ENCODE measurements at places on chromosomes 7 and 10. TPM values are rescaled to one million over a fixed set of nuclear protein-coding genes. Genes with fewer than 3 reads are reported as not detected.

GRCh38 chr7:146002431-146003078, 114.0 kb upstream of the CNTNAP2 start:
- no peak for DNase-seq

The REPIN1 gene
- 212 TPM for total RNA-seq

The PLOD3 gene
- total RNA-seq, result 98.0 TPM

- no peak for DNase-seq
Measured at GRCh38 chr10:89369156-89370105, 8.4 kb upstream of the IFIT1B start.

The ANKRD2 gene
- total RNA-seq, result not detected

DNA sequence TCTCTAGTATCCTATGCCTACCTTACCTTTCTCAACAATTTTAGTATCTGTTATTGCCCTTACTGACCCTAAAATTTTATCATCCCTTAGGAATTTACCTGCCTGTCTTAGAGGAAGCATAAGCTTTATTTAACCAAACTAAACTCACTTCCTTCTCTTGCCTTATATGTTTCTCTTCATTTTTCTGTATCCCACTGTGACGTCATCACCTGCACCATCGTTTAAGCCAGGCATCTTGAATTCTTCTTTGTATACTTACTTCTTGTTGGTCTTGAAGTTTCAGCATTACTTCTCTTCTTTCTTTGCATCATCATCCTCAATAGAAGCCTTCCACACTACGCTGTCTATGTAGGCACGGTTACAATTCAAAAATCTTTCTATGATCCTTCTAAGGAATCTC, 231.0 kb upstream of the SMIM30 start:
- DNase-seq, result no peak

The DNAJB9 gene
- 10.0 TPM for total RNA-seq

DNA sequence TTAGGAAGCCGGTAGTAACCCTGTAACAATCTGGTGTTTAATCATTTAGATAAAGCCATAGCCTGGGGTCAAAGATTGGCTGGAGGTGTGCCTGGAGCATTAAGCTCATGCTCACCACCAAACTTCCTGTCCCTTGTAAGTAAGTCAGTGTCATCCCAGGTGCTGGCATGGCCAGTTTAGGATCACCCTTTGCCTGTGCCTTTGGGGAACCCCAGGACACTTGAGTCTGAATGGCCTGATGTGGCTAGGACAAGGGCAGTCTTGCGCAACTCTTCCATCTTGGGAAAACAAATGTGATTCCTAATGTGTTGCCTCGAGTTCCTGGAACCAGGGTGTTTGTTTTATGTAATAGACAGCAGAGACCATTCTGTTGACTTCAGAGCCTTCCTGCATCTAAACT, 154.8 kb downstream of the GRK5 start:
- no peak for DNase-seq

The ANK3 gene
- total RNA-seq, result 45.2 TPM

DNA sequence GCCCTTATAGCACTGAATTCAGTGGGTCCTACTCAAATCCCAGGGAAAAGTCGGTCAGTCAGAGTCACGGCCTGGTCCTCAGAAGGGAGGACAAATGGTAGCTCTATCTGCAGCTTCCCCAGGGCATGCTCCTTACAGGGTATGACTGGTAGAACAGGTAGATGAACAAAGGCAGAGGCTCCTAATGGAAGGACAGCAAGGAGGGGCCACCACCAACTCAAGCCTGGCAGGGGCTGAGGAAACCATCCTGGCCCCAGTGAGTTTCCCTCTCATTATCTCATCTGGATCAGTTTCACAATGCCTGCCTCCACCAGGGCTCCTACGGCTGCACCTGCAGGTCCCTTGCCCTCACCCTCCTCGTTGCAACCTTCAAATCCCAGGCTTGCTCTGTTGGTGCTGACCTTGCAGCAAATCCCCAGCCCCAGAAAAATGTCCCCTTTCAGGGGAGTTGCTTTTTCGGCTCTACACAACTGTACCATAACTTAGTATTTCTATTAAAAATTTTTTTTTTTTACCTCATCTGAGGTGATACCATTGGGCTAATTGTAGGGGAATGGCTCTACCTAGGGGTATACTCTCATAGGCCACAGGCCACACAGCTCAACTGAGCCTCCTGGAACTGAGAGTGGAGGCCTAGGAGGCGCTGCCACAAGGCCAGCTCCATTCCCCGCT, 2.4 kb upstream of the MYO1G start:
- DNase-seq, result no peak

GRCh38 chr10:35792291-35792690, 150.2 kb upstream of the FZD8 start:
- DNase-seq, result no peak

- no peak for DNase-seq
Measured at GRCh38 chr7:38492010-38492409, 139.2 kb downstream of the AMPH start.

GRCh38 chr10:7704071-7705016, 1.2 kb downstream of the ITIH2 start:
- DNase-seq, result no peak

DNA sequence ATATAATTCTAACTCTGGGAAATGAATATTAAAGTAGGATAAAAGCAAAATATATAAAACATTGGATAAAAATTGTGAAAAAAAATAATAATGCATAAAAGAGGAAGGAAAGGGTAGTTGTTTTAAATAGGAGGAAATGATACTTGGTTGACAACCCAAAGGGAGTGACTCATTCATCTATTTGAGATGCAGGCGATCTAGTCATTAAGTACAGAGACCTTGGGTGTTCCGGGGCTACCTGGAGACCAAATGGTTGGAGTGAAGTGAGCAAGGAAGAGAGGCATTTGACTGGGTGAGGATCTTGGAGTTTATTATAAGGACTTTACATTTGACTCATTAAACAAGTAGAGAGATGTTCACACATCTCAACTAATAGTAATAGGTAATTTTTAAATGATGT, 111.0 kb downstream of the LRRTM3 start:
- no peak for DNase-seq

DNA sequence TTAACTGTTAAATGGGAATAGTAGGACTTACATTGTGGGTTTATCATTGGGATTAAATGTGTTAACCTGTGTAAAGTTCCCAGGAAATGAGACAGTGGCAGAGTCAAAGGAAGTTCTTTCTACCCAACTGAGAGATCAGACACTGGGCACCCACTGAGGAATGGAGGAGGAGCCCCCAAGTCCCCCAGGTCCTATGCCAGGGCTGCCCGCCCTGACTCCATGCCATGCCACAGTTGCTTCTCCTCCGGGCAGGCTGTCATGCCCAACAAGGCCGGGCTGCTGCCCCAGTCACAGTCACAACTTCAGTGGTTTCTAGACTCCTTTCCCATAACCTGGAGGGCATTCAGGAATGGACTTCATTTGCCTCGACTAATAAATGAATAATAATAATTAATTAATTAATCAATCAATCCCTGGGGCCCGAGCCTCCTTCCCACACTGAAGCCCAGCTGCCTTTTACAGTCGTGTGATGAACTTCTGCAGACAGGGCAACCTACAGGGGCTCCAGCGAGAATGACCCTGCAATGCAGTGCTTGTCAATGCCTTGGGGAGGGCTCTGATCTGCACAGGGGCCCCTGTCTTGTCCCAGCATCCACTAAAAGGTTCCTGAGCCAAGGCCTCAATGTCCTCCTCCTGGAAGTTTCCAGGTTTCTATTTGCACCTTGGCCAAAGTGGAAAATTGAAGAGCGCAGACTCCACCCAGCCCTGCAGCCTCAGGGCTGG, 32.4 kb downstream of the DRGX start:
- no peak for DNase-seq

- no peak for DNase-seq
Measured at GRCh38 chr10:62326176-62326575, 48.0 kb upstream of the ZNF365 start.

GRCh38 chr7:151840088-151840910, 36.6 kb downstream of the PRKAG2 start:
- DNase-seq, result no peak

The BICC1 gene
- 2.5 TPM for total RNA-seq

DNA sequence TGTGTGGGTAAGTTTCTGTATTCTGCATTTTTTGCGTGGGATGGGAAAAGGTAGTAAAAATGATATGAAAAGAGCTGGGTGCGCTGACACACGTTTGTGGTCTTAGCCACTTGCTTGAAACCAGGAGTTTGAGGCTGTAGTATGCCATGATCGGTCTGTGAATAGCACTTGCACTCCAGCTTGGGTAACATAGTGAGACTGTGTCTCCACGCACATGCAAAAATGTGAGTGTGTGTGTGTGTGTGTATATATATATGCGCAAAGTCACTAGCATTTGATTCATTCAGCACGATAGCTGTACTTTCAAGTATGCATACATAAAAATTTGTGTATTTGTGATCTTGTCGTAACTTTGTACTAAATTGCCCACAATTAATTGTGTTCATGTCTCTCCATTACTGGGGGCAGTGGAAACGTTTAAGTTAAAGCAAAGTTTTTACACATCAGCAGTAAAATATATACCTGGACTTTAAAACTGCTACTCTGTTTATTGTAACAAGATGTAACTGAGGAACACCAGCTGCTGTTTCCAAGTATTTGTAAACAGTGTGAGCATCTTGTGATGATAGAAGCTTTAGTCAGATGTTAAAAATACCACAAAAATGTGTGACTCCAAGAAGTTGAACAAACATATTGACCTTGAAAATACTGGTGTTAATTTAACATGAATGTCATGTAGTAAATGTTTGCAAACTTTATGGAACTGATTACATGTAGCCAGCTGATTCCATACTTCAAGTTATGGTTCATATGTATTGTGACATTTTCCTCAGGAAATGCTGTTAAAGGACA, 1.6 kb downstream of the ZRANB1 start:
- no peak for DNase-seq

The EMX2 gene
- total RNA-seq, result 1.1 TPM

DNA sequence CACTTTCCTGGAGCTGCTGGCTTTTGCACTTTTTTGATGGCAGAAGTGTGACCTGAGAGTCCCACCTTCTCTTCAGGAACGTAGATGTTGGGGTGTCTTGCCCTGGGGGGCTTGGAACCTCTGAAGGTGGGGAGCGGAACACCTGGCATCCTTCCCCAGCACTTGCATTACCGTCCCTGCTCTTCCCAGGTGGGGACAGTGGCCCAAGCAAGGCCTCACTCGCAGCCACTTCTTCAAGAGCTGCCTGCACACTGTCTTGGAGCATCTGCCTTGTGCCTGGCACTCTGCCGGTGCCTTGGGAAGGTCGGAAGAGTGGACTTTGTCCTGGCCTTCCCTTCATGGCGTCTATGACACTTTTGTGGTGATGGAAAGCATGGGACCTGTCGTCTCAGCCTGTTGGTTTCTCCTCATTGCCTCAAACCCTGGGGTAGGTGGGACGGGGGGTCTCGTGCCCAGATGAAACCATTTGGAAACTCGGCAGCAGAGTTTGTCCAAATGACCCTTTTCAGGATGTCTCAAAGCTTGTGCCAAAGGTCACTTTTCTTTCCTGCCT, 31.1 kb downstream of the PFKFB3 start:
- DNase-seq, result no peak

The CYP3A7 gene
- not detected for total RNA-seq

- DNase-seq, result peak; percentile 15
Measured at GRCh38 chr7:107725138-107725740, 18.7 kb upstream of the CBLL1 start.

- DNase-seq, result no peak
Measured at GRCh38 chr7:155066417-155066950, 3.6 kb upstream of the HTR5A start.

- peak; percentile 96 for DNase-seq
Measured at GRCh38 chr7:2451171-2452073, 24.8 kb downstream of the GRIFIN start.

DNA sequence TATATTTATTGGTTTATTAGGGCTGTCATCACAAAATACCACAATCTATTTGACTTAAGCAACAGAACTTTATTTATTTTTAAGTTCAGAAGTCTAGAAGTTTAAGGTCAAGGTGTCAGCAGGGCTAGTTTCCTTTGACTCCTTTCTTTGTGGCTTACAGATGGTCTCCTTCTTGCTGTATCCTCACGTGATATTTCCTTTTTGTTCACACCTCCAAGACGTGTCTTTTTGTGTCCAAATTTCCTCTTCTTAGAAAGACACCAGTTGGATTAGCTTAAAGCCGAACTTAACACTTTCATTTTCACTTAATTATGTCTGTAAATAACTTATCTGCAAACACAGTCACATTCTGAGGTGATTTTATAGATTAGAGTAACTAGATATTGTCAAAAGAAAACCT, 631.4 kb upstream of the POT1 start:
- DNase-seq, result no peak

GRCh38 chr7:102170393-102170970, 116.2 kb upstream of the SH2B2 start:
- DNase-seq, result peak; percentile 9

The WEE2 gene
- total RNA-seq, result not detected

The ITGA8 gene
- total RNA-seq, result 0.37 TPM

The PAPSS2 gene
- 1.3 TPM for total RNA-seq

The AKR1C4 gene
- not detected for total RNA-seq

DNA sequence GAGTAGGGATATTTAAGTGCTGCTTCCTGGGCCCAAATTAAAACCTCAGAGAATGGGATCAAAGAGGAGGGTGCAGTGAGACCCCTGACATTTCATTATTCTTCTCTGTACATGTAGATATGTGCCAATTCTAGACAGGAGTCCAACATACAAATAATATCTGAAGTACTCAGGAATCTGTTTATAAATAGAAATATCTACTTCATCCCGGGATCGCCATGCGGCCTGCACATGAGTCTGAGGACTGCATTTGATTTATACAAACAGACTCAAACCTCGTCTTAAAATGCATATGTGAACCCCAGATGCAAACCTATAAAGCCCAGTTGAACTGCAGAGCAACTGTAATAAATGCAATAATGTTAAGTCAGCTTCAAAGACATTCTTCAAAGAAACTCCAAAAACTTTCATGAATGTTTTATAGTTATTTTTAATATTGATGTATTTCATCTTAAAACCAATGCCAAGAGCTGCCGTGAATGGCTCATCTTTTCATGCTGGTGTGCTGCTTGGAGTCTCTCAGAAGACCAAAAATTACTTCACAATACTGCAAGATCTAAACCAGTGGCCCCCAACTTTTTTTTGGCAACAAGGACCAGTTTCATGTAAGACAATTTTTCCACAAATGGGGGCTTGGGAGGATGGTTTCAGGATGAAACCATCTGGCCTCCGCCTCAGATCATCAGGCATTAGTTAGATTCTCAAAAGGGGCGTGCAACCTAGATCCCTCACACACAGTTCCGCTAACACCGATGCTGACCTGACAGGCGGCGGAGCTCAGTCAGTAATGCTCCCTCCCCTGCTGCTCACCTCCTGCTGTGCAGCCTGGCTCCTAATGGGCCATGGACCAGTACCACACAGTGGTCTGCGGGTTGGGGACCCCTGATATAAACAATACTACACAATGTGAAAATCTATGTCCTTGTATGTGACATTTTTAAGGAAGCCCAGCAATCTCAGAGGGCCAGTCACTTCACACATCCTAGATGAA, 166.9 kb downstream of the PARD3 start:
- no peak for DNase-seq

Data from neural crest cell (in vitro differentiated cells).